ENCODE measurements at places on chromosomes 6 and 20.

- DNase-seq = no peak
Measured at GRCh38 chr6:21074484-21074883, 519.1 kb upstream of the SOX4 start.

- no peak for DNase-seq
Measured at GRCh38 chr6:87803791-87804190, 101.8 kb upstream of the AKIRIN2 start.

DNA sequence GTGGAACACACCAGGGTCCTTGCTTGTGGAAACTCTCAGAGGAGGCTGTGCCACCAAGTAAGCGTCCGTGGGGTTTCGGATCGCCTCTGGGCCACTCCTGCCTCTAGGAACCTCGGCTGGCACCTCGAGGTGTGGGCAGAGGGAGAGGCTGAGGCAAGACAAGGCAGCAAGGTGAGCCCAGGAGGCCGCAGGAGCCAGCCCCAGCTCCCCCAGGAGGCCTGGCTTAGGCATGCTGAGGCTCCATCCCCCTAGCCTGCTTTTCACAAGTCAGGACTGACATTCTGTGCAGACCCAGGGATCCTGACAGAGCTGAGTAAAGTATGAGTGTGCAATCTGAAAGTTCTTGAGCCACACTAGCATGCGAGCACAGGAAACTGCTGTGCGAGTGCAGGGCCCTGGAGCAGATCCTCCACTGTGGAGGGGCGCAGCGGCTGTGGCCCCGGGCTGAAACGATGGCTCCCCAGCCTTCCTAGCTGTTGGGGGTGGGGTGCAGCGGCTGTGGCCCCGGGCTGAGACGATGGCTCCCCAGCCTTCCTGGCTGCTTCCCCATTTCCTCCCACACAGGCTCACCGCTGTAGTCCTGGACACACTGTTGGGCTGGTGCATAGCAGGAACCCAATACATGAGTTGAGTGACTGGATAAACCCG, 75.2 kb upstream of the CD93 start:
- peak; percentile 76 for DNase-seq

GRCh38 chr20:6699921-6700562, 67.4 kb upstream of the BMP2 start:
- DNase-seq = no peak

GRCh38 chr20:23085436-23086055, 578 bp downstream of the CD93 start:
- no peak for DNase-seq

- no peak for DNase-seq
Measured at GRCh38 chr20:25294459-25295385, 46.8 kb downstream of the PYGB start.

DNA sequence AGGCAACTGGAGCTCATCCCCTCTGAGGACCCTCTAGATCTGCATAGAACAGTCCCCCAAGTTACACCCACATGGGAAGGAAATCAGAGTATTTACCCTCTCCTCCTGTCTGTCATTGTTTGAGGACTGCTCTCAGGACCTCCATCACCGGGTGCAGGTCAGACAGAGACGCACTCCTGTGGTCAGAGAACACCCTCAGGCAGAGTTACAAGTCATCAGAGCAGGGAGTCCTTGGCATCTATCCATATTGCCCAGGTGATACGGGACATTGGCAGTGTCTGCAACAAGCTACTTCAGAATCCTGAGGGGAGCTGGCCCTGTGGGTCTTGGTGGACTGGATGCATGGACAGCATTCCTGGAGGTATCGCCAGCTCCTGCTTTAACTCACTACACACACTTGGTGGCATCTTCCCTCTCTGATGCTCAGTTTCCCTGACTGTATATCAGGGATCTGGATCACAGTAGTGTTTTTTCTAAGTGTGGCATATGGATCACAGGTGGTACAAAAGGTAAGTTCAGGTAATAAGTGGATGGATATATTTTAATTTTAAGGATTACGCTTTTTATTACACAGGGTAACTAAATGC, 15.1 kb upstream of the ISM1 start:
- no peak for DNase-seq

DNA sequence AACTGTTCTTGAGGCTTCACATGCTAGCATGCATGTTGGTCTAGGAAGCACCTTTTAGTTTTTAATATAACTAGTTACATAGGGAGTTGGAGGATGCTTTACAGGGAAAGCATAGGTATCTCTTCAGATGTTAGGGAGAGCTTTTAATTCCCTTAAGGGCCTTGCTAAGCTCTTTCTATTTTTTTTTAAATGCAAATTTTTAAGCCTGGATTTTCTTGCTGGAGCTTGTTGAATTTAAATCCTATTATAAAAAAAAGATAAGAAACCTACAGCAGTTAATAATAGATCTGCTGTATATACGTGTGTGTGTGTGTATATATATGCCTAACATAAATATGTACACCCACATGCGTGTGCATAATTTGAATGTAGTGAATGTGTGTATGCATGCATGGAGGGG, 79.0 kb downstream of the FIG4 start:
- DNase-seq = no peak

- no peak for DNase-seq
Measured at GRCh38 chr6:74899416-74899815, 306.4 kb downstream of the COL12A1 start.

DNA sequence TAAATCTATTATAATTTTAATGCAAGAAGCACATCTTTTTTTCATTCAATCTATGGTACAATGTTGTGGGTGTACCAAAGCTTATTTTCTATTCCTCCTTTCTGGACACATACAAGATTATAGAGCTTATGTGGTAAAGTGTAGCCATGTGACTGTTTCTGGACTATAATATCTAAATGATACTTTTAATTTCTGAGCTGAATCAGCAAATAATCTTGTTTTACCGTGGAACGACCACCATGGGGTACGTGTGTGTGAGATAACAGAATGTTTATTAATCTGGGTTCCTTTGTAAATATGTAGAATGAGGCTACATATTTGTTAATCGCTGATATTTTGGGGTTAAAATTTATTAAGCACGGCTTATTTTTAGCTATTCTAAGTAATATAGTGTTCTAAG, 111.5 kb upstream of the EYS start:
- DNase-seq = no peak

- DNase-seq = no peak
Measured at GRCh38 chr6:119390247-119390793, 40.8 kb upstream of the MAN1A1 start.

GRCh38 chr6:105902401-105903031, 183.6 kb upstream of the PRDM1 start:
- DNase-seq = no peak

DNA sequence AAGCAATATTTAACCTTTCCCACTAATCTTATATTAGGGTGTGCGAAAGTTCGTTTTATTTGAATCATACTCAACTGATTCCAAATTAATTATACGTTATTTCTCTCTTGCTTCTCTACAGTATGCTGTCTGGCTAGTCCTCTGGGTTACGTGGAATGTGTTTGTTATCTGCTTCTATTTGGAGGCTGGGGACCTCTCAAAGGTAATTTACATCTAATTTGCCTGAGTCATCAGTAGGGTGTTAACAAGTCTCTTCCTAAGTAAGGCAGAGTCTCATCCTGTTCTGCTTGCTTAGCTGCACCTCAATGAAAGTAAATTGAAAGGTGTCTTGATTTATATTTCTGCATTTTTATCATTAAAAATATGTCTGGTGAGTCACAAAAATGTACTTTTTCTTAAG, 551.5 kb downstream of the NKAIN2 start:
- no peak for DNase-seq

DNA sequence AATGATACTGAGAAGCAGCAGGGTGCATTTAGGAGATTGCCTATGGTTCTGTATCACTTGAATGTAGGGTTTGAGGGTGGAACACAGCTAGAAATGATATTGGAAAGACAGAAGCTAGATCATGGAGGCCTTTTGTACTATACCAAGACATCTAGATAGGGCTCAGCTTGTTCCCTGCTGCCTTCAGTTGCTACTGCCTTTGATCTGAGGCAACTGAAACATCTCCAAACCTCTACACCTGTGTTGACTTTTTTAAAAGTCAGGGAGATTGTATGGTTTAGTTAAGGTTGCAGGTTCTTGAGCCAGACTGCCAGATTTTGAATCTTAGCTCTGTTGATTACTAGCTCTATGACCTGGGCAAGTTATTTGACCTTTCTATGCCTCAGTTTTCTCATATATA, 12.7 kb downstream of the BLTP3A start:
- DNase-seq = no peak

- no peak for DNase-seq
Measured at GRCh38 chr6:94027374-94027773, 608.0 kb upstream of the EPHA7 start.

- DNase-seq = no peak
Measured at GRCh38 chr20:48288930-48289507, 503.7 kb upstream of the SULF2 start.

- no peak for DNase-seq
Measured at GRCh38 chr6:153727885-153728284, 311.2 kb upstream of the OPRM1 start.

DNA sequence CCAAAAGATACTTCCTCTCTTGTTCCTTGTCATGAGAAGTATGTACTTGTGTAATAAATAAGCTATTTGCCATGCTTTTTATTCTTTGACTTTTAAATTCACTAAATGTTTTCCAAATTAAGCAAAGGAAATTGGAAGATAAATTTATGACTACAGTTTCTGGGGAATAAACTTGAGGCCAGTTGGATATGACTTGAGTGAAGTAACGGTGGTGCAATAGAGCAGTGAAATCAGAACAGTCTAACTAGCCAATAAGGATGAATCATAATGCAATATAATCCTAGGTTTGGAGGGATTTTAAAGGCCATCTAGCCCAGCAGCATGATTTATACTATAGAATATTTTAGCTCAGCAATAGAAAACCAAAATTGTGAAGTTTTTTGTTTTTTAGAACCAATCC, 183.8 kb upstream of the TCF21 start:
- no peak for DNase-seq

DNA sequence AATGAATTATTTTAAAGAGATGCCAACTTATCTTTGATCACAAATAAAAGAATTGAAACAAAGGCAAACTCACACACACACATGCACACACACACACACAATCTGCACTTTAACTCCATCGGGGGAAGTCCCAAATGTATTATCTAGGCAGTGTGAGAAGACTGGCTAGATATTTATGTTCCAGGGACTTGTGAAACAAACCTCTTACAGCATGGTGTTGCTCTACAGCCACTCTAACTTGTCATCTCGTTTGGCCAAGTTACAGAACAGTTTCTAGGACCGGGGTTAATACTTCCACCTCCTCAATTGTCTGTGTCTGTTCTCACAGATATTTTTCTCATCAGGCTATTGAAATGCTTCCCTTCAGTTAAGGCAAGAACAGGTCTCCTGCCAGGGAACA, 855.0 kb downstream of the EPHA7 start:
- DNase-seq = no peak

DNA sequence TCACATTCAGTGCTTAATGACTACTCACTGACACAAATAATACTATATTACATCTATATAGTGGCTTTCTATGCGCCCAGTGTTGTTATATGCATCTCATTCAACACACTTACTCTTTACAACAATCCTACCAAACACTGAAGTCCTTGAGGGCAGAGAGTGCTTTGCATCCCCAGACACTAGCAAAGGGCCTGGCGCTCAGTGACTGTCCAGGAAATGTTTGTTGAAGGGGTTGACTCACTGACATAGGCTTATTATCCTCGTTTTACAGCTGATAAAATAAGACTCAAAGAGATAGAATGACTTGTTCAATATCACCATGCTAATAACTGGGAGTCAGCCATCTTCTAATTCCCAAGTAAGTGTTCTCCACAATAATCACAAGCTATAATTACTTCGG, 163.3 kb downstream of the ARHGAP18 start:
- DNase-seq = no peak

- no peak for DNase-seq
Measured at GRCh38 chr6:20605581-20605980, 71.3 kb downstream of the CDKAL1 start.

- DNase-seq = no peak
Measured at GRCh38 chr20:38135651-38136420, 29.2 kb downstream of the TGM2 start.

DNA sequence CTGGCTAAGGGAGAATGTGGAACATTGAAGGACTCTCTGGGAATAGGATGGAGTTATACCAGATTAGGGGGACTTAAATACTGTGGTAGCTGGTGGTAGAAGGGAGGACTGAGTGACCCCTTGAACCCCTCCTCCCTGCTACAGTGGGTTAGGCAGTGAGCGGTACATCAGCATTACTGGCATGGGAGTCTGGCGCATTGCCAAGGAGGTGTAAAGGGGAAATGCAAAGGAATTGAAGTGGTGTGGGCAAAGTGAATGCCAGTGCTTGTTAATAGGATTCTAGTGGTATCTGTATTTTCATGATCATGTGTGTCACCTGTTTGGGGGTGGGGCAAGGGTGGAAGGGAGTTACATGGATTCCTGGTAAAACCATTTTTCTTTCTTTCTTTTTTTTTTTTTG, 60.1 kb downstream of the GFRA4 start:
- DNase-seq = no peak

DNA sequence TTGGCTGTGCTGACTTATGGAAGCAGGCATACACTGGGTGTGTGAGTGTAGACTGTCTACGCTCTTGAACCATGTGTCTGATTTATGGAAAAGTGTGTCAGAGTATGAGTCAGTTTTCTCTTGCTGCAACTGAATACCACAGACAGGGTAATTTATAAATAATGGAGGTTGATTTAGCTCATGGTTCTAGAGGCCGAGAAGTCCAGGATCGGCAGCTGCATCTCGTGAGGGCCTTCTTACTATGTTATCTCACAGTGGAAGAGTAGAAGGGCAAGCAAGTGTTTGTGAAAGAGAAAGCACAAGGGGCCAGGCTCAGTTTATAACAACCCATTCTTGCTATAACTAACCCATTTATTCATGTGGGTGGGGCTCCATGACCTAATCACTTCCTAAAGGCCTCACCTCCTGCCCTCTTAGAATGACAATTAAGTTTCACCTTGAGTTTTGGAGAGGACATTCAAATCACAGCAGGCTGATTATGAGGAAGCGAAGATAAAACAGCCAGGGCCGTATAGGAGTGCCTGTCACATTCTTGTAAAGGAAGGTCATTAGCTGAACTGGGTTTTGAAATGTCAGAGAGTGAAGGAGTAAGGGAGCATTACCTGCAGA, 6.7 kb downstream of the GPR31 start:
- DNase-seq = no peak

- DNase-seq = no peak
Measured at GRCh38 chr6:70531133-70531532, 35.6 kb upstream of the SDHAF4 start.

- no peak for DNase-seq
Measured at GRCh38 chr20:18004384-18005031, 35.7 kb downstream of the MGME1 start.

GRCh38 chr6:8845690-8846089, 410.3 kb upstream of the SLC35B3 start:
- DNase-seq = no peak

- no peak for DNase-seq
Measured at GRCh38 chr20:10687895-10688294, 14.1 kb upstream of the JAG1 start.

- no peak for DNase-seq
Measured at GRCh38 chr6:137989664-137990063, 117.6 kb downstream of the PERP start.

Measured in coronary artery (tissue), 2 donors.